B cell (primary cell): ENCODE measurements at places on chromosomes 12 and 14. TPM values are rescaled to one million over a fixed set of nuclear protein-coding genes. Genes with fewer than 3 reads are reported as not detected.
A peak's percentile ranks its signal among the peaks of the same experiment; 100 is the strongest.

- DNase-seq, result no peak
Observed at GRCh38 chr14:68639758-68640574, 152.9 kb downstream of the ZFP36L1 start.

GRCh38 chr12:68767191-68767590 lies 21.2 kb downstream of the SLC35E3 start:
- no peak for DNase-seq

EFS gene
- polyA plus RNA-seq, result not detected in 2 replicates

GRCh38 chr14:36333119-36333518 lies 12.7 kb upstream of the MBIP start:
- DNase-seq, result no peak

DNA sequence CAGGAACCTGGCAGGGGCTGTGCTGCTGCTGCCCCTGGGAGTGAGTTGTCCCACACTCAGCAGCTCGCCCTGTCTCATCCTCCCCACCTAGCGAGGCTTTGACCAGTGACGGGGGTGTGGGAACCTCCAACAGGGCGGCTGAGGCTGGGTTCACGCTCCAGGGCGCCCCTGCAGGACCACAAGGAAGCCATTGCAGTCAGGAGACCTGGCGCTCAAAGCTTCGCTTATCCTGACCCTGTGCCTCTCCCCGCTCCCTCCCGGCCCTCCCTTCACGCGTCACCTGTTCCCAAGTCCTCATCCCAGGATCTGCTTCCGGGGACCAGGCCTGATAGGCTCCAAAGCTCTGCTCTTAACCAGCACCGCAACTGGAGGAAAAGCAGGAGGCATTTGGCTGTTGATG lies 272.0 kb upstream of the SFSWAP start:
- DNase-seq, result no peak

SLC4A8 gene
- polyA plus RNA-seq, result 3.1 and 4.2 TPM in 2 replicates

- DNase-seq, result no peak
Observed at GRCh38 chr12:909861-910260, 39.6 kb downstream of the RAD52 start.

CCDC175 gene
- not detected in 2 replicates for polyA plus RNA-seq

- DNase-seq, result no peak
Observed at GRCh38 chr14:41476526-41476925, 130.2 kb upstream of the LRFN5 start.

GRCh38 chr12:84421103-84421502 lies 491.5 kb downstream of the SLC6A15 start:
- DNase-seq, result no peak

DNA sequence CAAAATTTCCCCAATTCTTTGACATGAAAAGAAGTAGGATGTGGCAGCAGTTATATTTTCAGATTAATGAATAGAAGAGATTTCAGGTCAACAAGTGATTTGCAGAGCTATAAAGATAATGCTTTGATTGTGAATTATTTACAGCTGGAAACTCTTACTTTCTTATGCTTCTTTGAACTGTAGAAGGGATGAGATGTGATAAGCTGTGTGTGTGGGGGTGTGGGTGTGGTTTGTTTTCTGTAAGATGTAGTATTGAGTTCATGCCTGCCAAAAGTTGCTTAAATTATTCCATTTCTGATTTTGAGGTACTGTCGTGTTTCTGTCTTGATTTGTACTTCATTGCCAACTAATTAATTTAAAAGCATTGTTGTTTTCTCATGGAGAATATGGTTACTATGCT lies 22.7 kb downstream of the AEBP2 start:
- no peak for DNase-seq

GRCh38 chr12:107235600-107235999 lies 142.3 kb upstream of the CRY1 start:
- DNase-seq, result no peak

DNA sequence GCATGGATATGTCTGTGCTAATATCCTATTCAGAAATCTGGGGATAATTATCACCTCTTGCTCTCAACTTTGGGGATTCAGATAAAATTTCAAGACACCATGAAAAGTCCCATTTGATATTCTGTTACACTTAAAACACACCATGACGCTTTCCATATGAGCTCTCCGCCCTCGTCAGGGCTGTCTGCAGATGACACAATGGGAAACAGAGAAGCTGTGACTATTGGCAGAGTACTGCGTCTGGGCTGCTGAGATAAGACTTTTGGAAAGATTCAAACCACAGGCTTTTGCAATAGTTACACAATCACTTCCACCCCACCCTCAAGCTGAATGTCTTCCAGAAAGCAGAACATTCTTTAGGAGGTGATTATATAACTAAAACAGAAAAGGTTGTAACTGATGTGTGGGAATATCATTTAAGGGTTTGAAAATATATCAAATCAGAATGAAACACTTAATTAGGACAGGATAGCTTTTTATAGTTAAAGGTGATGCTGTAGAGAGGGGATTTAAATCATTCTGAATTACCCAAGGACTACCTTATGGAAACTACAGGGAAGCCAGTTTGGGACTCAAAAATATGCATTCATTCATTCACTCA lies 75.3 kb upstream of the TMPO start:
- no peak for DNase-seq

ZC2HC1C gene
- 0.21 TPM in 1 of 2 replicates, not detected in the other for polyA plus RNA-seq

DNA sequence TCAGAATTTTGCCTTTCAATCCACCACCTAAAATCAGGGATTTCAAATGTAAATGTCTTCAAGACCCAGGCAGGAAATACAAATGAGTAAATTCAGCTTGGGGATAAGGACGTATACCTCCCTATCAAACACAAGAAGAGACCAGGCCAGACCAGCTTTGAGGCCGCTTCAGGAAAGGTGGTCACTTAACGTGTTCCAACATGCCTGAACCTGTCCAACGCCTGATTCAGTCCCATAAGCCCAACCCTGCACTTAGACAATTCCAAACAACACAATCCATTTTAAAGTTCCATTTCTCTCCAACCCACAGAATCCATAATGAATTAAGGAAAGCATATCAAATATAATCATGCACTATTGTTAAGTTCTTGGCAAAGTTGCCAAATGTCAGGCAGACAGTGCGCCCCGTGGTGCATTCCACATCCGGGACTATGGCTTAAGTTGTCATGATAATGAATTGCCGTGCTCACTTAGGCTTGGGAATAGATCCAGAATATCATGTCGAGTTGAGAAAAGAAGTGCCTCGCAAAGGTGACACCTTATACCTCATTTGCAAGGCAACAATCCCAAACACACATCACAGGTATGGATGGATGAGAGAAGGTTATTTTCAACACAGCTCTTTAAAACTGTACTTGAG lies 35.5 kb downstream of the CCDC60 start:
- no peak for DNase-seq

DNA sequence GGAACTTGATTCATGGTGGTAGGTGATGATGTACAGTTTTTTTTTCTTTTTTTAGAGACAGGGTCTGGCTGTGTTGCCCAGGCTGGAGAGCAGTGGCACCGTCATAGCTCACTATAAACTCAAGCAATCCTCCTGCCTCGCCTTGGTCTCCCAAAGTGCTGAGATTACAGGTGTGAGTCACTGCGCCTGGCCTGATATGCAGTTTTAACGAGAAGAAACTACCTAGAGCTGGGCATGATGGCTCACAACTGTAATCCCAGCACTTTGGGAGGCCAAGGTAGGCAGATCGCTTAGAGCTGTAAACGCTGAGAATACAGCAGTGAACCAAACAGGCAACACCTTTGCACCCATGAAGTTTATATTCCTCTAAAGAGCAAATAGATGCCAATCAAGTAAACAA lies 13.0 kb upstream of the VPS37B start:
- DNase-seq, result no peak

DNA sequence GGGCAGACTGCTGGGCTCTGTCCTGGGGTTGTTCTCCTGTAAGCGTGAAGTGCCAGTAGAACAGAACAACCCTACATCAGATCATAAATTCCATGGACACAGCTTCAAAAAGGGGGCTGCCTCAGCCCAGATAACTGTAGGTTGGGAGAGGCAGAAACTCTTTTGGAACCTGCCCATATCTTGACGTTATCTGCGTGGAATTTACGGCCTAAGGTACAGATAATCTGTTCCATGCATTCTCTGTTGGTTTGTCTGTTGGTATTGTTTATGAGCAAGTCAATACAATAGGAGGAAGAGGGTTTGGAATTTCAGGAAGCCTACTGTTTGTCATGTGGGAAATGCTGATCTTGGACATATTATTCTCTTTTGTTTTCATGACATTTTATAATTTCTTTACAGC lies 36.7 kb downstream of the SLC25A47 start:
- no peak for DNase-seq

DNA sequence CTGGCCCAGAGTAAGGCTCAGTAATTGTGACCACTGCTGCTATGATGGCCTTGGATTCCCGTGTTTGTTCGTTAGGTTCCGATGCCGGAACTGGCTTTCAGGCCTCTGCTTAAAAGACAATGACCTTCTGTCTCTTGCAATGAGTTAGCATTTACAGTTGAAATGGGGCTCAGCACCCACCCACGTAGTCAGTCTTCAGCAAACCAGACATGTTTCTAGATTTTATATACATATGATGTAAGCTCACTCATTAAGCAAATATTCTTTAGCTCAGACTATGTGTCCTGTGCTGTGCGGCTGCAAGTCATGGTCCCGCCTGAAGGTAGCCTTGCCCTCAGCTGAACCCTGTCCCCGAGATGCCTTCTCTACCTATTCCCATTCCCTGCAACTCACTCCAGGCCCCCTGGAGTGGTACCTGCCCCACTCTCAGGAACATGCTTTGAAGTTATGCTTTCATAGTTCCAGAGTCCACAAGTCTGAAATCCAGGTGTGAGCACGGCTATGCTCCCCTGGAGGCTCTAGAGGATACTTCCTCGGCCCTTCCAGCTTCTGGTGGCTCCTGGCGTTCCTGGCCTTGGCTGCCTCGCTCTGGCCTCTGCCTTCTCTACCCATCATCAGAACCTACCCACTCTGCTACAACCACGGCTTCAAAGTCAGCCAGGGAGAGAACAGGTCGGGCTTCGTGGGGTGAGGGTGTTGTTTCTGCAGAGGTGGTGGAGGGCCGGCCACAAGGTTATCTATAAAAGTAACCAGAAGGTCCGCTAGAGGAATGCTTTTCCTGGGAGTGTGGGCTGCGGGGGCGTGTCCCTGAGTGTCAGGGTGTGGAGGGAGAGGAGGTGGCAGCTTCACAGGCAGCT lies 157.8 kb downstream of the RBM19 start:
- DNase-seq, result no peak

DNA sequence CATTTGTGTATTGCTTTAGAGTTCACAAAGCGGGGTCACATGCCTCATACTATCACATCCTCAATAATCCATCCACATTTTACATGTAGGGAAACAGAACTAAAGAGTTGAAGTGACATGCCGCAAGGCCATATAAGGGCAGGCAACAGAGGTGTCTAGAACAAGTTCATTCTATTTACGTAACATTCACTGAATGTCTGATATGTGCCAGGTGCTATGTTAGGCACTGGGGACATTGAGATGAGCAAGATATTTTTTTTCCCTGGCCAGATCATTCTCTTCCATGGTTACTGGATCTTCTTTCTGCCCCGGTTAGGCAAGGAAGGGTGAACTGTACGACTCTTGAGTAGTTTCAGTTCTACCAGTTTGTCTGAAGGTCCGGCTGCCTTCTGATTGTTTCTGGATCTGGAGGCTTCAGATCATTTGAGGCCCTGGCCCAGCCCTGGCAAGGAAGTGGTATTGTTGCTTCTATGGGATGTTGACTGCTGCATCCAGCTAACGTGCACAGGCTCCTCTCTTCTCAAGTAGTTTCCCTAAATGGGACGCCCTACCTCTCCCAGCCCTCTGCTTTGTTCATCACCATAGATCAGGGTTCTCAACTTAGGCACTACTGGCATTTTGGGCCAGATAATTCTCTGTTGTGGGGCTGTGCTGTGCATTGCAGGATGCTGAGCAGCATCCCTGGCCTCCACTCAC lies 12.1 kb downstream of the GPATCH2L start:
- no peak for DNase-seq

DNA sequence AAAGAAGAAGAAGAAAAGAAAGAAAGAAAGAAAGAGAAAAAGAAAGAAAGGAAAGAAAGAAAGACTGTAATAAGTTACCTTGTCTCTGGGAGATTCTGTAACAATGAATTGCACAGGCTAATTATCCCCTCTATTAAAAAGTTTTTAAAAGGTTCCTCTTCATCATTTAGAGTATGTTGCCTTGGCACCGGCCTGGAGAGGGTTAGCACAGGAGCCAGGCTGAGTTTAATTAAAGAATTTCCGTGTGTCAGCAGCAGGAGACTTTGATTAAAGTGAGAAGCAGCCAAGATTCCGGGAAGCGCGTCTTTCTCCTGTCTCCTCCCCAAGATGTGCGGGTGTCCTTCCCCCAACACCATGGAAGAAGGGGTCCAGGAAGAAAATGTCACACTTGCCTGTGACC lies 92.8 kb upstream of the ETV6 start:
- no peak for DNase-seq

GRCh38 chr14:30445852-30446251 lies 113.1 kb upstream of the G2E3 start:
- no peak for DNase-seq

GRCh38 chr14:91303091-91303923 lies 58.8 kb upstream of the GPR68 start:
- DNase-seq, result peak; percentile 50

GRCh38 chr12:52361553-52361952 lies 5.7 kb downstream of the KRT85 start:
- no peak for DNase-seq

DNA sequence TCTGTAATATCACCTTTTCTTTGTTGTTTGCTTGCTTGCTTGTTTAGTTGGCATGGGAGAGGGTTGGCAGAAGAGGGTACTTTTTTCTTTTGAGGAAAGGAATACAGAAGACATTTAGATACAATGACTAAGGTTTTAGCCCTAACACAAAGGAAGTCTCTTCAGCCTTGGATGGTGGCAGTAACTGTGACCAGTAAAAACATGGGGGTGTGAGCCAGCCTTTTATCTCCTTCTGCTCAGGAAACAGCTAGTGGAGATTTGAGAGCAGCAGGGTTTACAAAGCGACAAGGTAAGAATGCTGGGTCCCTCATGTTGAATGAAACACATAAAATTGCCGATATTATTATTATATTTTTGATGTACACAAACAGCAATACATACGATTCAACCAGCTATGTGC lies 40.4 kb downstream of the SLC8A3 start:
- no peak for DNase-seq

GRCh38 chr12:10501030-10501429 lies 4.7 kb upstream of the EIF2S3B start:
- DNase-seq, result no peak

GRCh38 chr12:5379749-5380496 lies 52.0 kb upstream of the NTF3 start:
- no peak for DNase-seq

PRB2 gene
- polyA plus RNA-seq, result not detected in 2 replicates

SRRM4 gene
- polyA plus RNA-seq, result not detected in 2 replicates

DNA sequence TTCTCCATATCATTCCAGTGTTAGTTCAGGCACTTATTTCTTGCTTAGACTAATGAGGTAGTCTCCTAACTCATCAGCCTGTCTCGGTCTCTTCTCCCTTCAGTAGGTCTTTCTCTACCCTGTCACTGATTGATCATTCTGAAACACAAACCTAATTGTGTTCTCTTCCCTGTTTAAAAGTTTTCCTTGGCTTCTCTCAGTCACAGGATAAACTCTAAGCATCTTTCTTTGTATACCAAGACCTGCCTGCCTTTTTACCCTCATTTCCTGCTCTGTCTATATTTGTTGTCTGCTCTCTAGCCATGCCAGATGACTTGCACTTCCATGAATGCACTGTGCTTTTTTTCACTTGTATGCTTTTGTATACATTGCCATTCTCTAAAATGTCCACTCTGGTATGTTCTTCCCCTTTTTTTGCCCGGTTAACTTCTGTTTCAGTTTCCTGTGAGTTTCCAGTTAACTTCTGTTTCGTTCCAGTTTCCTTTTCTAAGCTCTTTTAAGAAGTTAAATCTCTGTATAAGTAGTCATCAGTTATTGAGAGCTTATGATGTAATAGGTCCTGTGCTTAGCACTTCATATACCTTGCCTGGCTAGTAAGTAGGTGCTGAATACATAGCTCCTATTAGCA lies 12.8 kb downstream of the DIP2B start:
- peak; percentile 86 for DNase-seq
